Effector CD4-positive, alpha-beta T cell (primary cell): ENCODE measurements at places on chromosomes 6 and 20.

DNA sequence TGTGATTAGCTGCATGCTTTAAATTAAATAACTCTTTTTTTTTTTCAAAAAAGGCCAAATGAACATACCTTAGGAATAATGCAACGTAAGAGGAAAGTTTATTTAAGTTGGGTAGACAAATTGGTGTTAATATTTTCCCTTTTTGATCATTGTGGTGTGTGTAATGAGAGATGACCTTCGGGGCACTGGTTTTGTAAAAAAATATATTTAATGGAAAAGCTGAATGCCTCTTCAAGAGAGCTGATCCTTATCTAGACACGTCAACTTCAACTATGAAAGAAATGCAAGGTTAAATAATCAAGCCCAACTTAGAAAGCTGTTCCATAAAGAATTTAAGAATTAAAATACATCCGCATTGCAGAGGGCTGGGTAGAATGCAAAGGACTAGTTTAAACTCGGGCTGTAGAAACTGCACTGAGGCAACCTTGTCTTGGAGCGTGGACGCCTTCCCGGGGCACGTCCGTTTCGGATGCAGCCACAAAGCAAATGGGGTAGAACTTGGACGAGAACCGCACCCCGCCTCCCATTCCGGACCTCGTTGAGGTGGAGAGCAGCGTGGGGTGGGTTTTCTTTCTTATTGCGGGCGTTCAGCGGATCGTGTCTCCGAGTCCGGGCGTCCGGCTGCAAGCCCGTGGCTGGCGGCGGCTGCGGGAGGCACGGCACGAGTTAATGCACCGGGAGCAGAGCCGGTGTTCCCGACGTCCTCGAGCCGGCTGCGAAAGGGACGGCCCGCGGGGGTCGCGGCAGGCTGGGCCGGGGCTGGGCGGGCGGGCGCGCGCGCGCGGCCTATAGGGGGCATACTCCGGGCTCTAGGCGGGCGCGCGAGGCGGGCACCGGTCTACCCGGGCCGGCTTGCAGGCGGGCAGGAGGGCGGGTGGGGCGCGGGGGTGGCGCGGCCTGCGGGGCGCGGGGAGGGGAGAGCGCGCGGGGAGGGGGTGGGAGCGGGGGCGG lies 1.9 kb downstream of the JARID2 start:
- peak; percentile 19 for DNase-seq

DNA sequence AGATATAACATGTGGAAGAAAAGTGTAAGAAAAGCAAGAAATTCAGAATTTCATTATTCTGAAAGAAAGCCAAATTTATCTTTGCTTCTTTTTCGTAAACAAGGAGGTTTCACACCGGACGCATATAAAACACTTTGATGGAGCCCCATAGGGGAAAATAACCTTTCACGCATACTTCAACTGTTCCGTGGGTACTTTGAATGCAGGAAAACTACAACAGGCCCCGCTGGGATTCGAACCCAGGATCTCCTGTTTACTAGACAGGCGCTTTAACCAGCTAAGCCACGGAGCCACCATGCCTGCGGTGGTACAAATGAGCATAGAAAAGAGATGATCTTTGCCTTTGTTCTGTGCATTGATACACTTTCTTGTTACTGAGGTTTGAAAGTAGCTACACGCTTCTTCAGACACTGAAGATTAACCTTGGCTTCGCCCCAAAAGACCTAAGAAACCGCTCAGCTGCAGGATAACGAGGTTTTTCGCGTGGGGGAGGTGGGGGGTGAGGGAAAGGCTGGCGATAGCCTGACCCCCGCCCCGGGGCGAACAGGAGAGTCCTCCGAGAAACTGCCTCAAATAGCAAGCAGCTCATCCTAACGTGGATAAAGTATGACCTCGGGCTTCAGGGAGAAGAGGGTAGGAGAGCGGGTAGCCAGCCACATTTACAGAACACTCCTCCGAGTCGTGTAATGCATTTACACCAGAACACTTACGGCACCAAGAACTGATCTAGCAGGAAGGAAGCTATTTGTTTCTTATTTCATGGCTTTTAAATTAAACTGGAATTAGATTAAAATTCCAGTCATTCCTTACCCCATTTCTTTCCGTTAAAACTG lies 5.3 kb upstream of the HMGN4 start:
- DNase-seq: peak; percentile 78

DNA sequence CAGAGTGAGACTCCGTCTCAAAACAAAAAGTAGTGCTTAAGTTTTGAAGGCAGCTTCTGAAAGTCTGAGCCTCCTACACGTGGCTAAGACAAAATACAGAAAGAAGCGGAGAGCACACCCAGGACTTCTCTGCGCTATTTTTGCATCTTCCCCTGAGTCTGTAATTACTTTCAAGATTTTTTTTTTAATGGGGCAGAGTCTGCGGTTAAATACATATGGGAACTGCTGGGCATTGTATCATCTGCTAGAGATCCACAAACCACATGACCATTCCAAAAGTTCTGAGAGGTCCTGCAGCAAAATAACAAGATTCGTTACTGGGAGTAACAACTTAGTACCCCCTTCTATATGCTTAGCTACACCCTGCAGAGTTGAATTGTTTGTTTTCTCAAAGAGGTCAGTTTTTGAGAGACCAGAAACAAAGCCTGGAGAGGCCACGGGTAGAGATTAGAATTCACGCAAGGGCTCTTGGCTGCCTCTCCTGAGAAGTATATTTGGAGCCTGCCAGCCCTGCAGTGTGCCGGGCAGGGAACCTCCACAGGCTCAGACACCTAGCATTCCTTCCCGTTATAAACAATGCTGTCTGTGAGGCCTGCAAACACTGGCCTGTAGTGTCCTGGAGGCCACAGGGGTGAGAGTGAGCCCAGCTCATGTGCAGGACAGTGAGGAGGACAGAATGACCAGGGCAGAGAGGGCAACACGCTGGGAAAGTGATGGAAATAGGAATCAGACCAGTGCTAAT lies 48.2 kb upstream of the FAM50B start:
- no peak for DNase-seq

GRCh38 chr20:21653628-21654027 lies 51.8 kb upstream of the PAX1 start:
- DNase-seq: no peak

DNA sequence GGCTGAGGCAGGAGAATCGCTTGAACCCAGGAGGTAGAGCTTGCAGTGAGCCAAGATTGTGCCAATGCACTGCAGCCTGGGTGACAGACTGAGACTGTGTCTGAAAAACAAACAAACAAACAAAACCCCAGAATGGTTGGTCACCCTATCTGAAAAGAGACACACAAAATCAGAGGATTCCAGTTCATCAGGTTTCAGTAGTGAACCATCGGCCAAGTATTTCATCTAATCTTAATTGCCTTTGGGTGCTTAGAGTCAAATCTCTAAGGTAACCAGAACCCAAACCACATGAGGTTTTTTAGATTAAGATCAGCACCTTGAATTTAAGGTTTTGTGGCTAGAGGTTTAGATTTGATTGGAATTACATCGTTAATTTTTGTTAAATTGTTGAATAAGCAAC lies 8.3 kb upstream of the ZBTB2 start:
- no peak for DNase-seq
